ENCODE measurements at places on chromosomes 6 and 20.

DNA sequence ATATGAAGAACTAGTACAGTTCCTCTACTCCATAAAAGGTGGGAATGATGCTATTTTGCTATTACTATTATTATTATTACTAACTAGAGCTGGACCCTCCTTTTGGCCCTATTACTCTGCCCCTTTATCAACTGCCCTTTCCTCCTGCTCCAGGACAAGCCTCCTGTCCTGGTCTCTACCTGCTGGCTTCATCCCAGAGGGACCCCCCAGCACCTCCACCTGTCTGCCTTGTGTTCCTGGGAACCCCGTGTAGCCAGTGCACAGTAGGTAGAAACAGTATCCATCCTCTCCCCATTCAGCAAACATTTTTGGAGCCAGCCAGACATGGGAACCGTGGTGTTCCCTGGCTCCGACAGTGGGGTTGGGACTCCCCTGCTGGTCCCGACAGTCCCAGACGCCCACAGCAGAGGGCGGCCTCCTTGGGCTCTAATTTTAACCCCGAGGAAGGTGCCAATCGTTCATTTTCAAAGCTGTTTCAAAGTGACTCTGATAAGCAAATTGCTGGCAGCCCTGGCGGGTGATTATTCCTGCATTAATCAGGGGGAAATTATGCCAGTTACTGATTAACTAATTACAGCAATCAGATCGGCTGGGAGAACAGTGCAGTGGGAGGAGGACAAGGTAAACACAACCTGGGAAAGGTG, 44.2 kb upstream of the MDGA1 start:
- no peak for DNase-seq

- peak; percentile 67 for DNase-seq
Observed at GRCh38 chr6:159490298-159490937, 202.6 kb downstream of the SOD2 start.

DNA sequence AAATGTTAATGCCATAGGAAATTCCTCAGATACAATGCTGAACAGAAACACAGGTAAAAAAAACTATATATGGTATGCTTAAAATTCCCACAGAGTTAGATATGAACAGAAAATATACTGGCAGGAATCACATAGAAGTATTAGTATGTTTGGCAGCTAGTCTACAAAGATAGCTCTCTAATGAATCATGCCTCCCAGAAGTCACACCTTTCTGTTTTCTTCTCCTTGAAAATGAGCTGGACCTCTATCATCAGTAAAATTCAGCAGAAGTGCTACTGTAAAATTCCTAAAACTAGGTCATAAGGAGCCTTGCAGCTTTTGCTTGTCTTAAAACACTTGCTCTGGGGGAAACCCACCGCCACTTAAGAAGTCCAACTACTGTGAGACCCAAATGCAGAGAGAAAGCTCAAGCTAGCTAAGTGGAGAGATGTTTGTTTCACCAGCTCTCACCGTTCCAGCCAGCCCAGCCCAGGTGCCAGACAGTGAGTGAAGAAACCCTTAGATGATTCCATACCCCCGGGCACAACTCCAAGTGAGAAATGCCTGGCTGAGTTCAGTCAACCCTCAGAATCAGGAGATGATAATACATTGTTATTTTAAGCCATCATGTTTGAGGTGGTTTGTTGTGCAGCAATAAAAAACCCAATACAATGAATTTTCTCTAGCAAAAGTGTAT, 43.0 kb downstream of the TSPYL4 start:
- DNase-seq = no peak

GRCh38 chr20:32205843-32206759, 1.4 kb downstream of the PLAGL2 start:
- DNase-seq = no peak

GRCh38 chr6:88764081-88764480, 199.3 kb downstream of the RNGTT start:
- DNase-seq = no peak

- no peak for DNase-seq
Observed at GRCh38 chr6:86820750-86821149, 116.6 kb upstream of the HTR1E start.

- DNase-seq = no peak
Observed at GRCh38 chr6:112877134-112878100, 530.3 kb downstream of the RFPL4B start.

GRCh38 chr6:14408446-14408845, 290.9 kb downstream of the CD83 start:
- DNase-seq = no peak

DNA sequence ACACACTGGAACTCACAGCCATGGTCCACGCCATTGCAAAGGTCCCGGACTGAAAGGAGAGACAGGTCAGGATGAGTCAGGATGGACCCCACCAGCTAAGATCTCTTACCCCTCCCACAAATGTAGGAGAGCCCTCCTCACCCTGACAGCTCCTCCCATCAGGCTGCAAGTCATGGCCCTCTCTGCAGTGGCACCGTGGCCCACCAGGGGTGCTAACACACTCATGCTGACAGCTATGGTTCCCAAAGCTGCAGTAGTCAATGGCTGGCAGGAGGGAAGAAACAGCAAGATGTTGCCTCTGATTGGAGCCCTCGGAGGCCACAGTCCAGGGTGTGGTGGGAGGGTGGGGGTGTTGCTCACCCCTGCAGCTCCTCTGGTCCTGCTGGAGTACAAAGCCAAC, 5.7 kb upstream of the RBPJL start:
- no peak for DNase-seq

- DNase-seq = no peak
Observed at GRCh38 chr20:48178633-48179032, 393.4 kb upstream of the SULF2 start.

DNA sequence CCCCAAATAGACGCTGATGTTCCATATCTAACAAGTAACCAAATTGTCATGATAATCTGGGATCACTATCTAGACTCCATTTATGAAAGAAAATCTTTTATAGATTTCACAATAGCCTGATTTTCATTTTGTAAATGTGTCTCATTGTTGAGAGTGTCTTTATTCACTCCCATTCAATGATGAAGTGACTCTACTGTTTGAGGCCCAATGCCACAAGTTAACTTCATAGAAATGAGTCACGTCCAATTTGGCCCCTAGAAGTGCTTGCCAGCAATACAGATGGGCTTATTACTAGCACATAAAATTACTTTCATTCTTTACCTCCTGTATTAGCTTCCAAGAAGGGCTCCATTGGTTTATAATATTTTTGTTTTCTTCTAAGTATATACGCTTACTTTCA, 6.3 kb downstream of the IPCEF1 start:
- no peak for DNase-seq

GRCh38 chr20:3090565-3090964, 6.0 kb upstream of the AVP start:
- DNase-seq = no peak

DNA sequence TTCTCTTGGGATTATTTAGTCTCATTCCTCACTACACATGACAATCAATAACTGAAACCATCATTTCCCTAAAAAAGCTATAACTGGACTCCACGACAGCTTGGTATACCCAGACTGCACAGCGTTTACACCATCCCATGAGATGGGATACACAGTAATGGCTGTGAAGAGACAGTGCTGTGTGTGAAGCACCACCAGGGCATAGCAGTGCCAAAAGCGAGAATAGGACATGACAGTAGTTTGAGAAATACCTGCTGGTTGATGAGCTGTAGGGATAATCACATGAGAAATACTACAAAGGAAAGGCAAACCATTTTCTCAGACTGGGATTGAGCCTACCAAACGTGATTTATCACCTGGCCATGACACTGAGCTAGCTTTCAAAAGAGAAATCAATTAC, 22.4 kb upstream of the LYRM2 start:
- DNase-seq = no peak

DNA sequence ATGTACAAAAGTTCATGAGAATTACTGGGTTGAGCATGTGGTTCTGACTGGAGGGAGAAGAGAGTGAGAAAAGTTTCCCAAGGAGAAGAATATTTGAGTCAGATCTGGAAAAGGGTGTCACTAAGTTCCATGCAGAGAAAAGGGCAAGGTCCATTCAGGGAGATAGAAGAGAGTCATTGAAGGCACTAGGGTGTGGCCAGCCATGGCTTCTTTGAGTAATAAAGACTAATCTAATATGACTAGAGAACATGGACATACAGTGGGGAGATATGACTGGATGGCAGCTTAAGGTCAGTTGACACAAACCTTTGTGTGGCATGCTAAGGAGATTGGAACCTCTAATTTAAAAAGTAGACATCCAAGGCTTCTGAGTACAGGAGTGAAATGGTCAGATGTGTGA, 10.7 kb upstream of the SLC17A4 start:
- DNase-seq = no peak

DNA sequence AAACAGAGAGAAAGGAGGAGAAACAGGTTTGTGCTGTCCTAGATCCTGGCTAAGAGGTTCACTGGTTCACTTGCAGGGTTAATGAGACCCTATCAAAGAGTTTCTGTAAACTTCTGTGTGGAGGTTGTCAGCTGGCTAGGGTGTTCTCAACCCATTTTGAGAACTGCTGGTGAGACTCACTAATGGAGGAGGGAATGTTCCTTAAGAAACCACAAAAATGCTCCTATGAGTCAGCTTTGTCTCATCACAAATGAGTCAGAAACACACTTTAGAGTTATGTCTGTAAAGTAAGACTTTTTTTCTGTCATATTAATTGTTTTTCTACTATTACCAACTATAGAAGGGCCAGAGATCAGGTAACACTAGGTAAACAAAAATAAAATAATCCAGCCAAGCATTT, 884.4 kb downstream of the PHF3 start:
- DNase-seq = no peak

GRCh38 chr6:109865968-109866367, 112.1 kb upstream of the GPR6 start:
- no peak for DNase-seq

DNA sequence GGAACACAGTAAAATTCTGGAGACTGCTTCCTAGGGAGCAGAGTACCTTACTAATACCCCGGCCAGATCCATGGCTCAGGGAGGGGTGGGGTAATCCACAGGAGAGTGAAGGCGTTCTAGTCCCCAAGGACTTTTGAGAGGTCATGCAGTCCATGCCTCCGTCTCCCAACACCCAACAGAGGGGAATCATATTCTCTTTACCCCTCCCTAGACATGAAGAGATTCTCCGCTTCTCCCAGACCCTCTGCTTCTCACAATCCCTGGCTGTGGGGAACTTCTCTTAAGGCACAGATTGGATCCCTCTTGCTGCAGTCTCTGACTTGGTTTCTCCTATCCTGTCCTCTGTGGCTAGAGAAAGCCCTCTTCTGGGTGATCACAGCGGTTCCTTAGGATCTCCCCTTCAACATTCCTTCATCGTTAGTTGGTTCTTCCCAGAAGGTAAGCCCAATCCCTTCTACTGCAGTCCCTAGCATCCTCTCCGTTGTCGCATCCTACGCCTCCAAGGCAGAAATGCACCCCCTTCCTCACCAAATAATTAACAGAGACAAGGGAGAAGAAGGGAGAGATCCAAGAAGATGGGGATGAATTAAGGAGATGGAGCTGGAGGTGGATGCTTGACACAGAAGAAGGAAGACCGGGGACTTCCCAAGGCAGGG, 562 bp downstream of the GGT7 start:
- no peak for DNase-seq

Data from breast epithelium (tissue), 4 donors.